ENCODE measurements at places on chromosomes 5 and 9.

DNA sequence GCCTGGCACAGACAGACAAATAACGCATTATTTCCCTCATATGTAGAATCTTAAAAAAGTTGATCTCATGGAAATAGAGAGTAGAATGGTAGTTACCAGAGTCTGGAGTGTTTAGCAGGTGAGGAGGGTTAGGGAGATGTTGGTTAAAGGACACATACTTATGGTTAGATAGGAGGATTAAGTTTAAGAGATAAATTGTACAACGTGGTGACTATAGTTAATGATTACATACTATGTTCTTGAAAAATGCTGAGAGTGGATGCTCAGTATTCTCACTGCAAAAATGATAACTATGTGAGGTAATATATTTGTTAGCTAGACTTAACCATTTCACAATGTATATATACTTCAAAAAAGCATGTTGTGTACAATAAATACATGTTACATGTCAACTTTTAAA lies 38.0 kb downstream of the CERT1 start:
- DNase-seq: no peak

GRCh38 chr5:24645483-24645882 lies 705 bp upstream of the CDH10 start:
- DNase-seq: no peak

DNA sequence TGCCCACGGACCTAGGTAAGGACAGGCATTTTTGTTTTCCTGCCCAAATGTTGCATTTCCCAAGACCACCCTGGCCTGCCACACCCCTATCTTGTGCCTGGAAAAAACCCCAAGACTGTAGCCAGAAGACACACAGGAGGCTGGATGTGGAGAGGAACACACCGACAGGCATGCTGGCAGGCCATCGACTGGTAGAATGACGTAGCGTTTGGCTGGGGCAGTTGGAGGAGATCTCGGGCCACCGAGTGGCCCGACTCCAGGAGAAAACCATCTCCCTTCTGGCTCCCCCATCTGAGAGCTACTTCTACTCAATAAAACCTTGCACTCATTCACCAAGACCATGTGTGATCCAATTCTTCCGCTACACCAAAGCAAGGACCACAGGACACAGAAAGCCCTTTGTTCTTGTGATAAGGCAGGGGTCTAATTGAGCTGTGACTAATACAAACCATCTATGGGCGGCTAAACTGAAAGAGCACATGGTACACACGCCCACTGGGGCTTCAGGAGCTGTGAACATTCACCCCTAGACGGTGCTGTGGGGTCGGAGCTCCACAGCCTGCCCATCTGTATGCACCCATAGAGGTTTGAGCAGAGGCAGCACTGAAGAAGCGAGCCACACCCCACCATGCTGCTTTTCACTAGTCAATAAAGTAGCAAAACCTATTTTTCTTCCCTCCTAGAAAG lies 38.9 kb upstream of the N4BP3 start:
- DNase-seq: no peak

- DNase-seq: no peak
These were observed 75.7 kb upstream of the SMARCA2 start for GRCh38 chr9:1939466-1939865.

GRCh38 chr5:56006094-56006493 lies 11.3 kb upstream of the IL6ST start:
- no peak for DNase-seq

DNA sequence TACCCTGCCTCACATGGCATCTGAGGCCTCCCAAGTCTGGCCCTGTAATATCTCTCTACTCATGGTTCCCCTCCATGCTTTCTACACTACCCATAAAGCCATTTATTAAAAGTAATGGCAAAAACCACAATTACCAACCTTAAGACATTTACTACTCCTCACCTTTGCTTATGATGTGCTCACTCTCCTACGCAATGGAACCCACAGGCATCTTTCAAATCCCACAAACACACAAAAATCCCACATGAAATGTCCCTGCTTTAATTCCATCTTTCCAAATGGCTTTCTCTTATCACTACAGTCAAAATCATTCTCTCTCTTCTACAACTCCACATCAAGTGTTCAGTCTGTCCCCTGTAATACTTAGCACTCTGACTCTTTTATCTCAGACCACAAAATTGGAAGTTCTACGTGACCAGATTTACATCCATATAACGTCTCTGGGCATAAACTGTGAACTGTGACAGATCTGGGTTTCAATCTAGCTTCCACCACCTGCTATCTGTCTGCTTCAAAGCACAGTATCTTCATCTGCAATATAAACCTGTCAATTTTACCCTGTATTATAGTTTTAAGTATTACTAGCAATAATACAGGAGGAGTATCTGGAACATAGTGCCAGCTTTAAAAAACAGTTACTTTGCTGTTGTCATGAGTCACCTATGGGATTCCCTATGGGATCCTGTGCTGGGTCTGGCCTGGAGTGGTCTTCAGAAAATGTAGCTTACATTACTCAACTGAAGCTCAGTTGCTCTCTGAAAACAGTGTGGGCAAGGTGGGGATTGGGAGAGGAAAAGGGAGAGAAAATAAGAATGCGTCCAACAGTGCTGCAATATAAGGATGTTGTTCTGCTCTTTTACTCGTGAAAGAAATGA lies 137.1 kb upstream of the TRIM32 start:
- DNase-seq: no peak

DNA sequence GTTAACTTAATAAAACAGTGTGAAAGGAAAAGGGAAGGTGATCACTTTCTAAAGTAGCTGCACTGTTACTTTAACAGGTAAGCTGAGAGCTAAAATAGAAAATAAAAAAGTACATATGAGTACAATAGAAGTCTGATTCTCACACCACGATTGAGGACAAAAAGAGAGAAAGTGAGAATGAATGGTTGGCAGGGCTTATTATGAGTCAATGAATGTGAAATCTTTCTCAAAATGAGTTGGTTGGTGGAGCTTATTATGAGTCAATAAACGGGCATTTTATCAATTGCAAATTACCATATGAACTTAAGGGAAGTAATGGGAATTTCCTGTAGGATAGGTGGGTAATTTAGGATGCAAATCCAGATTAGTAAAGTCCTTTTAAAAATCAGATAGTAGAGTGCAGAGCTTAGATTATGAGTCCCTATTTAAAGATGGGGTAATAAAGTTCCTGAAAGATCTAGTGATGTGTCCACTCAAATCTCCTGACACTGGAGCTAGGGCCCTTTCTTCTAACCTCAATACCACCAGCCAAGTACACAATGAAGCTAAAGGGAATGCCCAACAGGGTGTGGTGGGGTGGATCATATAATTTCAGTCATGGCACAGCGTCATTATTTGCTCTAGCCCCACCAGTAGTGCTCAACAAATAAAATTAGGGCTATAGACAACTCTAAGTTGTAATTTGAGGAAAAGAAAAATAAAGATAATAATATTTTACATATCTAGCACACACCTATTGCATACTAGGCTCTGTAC lies 21.1 kb upstream of the TLR4 start:
- no peak for DNase-seq

DNA sequence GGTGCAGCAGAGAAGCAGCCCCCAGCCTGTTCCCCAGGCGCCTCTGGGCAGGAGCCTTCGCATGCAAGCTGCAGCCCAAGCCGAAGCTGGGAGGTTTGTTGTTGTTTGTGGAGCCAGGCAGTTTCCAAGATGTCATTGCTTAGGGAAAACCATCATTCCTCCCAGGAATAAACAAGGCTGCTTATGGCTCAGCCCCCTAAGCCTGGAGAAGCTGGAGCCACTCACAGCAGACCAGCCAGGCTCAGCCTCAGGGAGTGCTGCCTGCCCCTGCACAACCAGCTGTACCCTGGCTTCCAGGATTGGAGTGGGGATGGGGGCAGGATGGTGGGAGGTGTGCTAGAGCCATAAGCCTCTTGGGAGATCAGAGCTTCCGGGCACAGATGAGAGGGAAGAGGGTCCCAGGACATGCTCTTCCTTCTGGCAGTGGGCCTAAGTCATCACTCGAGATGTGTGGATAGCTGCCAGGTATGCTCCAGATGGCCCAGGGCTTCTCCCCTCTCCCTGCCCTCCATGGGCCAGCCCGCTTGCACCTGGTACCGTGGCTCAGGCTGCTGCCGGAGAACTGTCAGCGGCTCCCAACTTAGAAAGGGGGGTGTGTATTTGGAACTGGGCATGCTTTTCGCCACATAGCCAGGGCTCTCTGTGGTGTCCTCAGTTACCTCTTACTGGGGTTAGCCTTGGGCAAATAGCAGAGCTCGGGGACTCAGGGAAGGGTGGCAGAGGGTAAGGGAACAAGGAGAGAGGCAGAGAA lies 105.2 kb downstream of the RGS3 start:
- no peak for DNase-seq

GRCh38 chr9:115764645-115765044 lies 388.9 kb upstream of the PAPPA start:
- no peak for DNase-seq

DNA sequence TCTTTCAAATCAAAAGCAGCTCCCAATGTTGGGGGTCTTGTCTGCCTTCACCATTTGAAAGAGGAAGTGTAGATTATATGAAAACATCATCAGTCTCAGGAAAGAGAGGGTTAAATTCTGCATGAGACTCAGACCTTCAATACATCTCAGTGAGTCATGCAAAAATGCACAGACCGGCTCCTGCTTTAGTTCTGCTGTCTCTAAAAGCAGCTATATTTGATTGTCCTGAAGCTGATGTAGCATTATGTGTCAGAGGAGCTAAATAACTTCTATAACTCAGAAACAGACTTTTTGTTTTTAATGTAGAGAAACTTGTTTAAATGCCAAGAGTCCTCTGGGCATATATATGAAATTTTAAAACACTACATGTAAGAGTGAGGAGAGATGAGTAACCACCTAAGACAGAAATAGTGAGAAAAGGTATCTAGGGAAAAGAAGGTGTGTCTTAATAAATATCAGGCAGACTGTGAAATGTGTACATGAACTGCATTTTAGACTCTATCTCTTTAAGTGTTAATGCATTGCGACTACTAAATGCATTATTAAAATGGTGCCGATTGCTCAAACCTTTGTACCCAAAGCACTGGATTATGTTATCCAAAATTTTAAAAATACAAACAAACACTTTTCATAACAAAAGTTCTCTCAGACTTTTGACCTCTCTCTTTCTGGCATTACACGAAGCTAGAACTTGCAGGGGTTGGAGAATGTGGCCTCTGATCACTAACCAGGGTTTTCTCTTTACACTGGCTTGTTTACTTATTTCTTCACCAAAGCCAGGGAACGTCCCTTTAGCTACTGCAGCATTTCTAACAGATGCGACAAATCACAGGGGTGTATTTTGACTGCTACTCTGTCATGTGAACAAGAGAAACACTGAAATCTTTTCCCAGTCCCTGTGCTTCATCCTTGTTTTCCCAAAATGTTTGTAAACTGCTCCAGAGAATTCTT lies 302.3 kb downstream of the ARL15 start:
- no peak for DNase-seq

DNA sequence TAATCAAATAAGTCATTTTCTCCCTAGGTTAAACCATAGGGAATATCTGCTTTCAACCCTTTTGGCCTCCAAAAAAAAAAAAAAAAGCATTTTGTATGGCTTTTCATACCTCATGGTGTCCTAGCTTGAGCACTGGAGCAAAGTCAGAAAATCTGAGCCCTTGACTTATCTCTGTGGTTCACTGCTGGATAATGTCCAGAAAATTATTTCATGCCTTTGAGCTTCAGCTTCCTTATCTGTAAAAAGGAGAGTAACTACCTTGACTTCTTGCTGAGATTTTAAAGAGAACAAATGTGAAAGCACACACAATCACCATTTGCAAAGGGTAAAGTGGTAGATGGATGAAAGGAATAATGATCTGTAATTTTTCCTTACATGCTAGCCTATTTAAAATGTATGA lies 165.9 kb downstream of the ALDH1A1 start:
- DNase-seq: no peak

DNA sequence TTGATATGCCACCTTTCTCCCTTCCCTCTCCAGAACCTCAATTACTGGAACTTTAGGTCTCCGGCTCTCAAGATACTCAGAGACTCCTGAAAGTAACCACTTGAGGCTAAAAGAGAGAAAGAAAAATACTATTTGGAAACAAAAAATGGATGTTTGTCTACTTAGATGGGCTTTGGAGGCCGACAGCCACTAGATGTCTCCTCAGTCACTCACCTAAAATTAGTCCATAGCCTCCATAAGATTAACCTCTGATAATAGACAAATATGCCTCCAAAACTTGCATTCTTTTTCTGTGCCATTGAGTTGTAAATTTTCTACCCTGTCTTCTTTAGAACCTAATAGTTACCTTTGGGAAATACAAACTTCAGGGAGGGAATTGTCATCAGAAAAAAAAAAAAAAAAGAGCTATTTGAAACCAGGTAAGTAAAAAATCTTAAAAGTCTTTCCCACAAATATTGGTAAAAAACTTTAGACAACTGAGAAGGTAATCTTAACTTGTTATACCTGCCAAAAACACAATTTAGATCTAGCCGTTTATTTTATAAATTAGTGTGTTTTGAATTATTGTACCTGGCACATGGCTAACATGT lies 11.2 kb upstream of the PCDH1 start:
- no peak for DNase-seq

DNA sequence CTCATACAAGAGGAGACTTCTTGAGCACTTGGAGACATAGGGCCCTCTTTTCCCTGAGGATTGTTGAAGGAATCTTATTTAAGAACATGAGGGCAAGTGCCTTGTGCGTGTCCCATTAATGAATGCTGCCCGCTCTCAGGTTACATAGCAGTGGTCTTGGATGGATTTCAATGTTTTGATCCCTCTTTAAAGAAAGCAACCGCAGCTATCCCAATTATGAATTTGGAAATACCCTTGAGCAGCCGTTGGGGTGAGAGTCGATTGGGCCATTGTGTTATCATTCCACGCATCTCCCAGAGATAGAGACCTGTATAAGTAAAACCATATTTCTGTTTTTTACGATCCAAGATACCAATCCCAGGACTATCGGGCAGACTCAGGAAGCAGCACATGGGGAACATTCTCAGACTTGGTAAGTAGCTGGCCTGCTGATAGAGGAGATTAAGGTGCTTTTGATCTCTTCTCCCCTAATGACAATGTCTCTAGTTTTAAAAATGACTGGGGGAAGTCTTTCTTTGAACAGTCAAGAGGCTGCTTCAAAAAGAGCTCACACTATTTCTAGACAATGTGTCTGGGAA lies 145.3 kb downstream of the MACROH2A1 start:
- no peak for DNase-seq

DNA sequence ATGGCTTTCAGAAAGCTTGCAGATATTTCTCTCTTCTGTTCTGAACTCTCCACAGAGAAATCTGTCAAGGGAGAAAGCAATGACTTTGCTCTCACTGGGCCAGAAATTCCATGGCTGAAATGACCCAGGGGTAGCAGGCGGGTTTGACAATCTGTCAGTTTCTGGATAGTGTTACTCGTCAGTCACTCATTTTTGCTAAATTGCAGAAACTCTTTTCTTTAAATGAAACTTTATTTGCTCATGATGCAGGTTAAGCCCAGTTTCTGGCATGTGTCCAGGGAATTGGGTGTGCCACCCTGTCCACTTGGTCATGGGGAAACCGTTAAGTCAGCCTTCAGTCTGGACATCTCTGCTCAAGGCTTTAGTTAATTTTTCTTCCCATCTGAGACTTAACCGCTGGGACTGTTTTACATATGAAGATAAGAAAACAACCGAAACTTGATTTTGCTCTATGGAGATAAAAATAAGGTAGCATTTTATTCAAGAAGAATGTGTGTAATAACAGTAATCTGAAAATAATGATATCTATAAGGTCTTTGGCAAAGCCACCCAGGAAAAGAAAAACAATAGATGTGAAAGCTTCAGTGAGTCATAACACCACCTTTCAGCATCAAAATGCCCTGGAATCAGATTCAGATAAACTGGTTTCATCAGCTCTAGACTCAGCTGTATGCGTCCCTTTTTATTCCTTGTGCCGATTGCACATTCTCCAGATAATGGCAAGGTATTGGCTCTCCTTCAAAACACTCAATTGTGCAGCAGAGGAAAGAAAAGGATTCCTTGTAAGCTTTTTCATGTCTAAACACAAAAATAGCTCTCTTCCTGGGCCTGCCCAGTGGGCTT lies 308.3 kb downstream of the ZSWIM6 start:
- DNase-seq: no peak

Data from caudate nucleus (tissue), 63 donors.